ENCODE measurements at places on chromosomes 13 and 19. TPM values are rescaled to one million over a fixed set of nuclear protein-coding genes. Genes with fewer than 3 reads are reported as not detected.

Gene SLC5A5
- not detected for total RNA-seq

Gene NMRK2
- not detected for total RNA-seq

Gene MUC16
- not detected for total RNA-seq

Gene NUDT15
- total RNA-seq, result 15.4 TPM

Gene MISP
- not detected for total RNA-seq

Gene FFAR2
- total RNA-seq, result not detected

Gene OR10H1
- total RNA-seq, result not detected
